A549 (cell line): ENCODE measurements at places on chromosomes 16 and 17.

GRCh38 chr16:74186561-74186971 lies 110.0 kb upstream of the PSMD7 start:
- no peak for DNase-seq

DNA sequence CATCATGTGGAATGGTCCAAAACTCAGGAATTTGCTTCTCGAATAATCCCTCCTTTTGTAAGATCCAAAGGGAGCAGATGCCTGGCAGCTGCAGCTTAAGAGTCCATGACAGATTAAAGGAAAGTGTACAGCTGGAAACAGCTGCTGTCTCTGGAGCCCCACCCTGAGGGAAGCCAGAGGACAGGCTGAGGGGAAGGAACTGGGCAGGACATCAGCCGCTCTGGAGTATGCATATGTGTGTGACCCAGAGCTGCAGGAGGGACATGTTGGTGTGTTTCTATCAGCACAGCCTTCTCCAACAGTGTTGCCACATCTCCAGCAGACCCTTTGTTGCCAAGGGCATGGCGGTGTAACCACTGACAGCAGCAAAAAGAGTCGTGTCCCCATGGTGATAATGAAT lies 46.2 kb downstream of the CYB561 start:
- no peak for DNase-seq

DNA sequence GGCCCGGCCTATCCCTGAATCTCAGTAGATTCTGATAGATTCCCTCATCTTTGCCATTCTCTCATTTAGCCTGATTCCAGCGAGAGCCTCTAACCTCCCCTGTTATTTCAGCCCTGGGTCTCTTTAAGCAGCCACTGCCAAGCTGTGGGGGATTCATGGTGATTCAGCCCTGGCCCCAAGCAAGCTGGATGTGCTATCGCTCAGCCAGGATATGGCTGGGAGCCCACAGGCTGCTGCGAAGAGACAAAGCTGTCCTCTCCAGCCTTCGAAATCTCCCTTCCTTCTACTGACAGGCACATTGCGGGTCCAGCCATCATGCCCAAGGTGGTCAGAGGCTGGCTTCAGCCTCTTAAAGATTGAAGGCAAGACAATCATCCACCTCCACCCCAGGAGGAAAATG lies 394.1 kb downstream of the SOX9 start:
- DNase-seq: no peak

DNA sequence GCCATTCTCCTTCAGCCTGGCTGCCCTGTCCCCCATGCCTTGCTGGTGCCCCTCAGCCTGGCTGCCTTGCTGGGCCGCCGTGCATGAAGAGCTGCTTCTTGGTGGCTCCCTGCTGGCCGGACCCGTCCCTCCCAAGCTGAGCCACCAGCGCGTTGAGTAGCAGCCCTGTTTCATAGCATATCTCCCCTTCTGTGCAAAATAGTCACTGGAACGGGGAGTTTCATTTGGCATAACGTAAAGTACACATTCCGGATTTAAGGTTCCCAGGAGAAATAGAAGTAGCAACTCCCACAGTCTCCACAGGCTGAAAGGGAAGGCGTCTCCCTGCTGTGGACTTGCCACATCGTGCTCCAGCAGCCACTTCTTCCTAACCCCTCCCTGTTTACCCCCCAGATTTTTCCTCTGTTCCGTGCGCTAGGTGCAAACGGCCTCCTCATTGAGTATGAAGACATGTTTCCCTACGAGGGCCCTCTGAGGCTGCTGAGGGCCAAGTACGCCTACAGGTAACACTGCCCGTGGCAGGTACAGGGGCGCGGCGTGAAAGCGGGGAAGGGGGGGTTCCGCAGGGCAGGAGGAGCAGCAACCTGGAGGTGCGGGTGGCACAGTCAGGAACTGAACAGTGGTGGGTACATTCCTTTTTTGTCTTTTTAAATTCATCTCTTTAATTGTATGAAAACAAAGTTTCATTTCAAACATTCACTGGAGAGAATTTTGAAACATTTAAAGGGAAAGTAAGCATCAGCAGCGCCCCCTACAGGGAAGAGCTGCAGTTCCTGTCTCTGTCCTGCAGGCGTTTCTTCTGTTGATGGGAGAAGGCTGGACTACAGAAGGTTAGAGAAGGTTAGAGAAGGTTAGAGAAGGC lies 5.8 kb upstream of the OGFOD3 start:
- peak; percentile 60 for DNase-seq

- peak; percentile 35 for DNase-seq
Measured at GRCh38 chr16:57186872-57187854, 1.0 kb downstream of the RSPRY1 start.

DNA sequence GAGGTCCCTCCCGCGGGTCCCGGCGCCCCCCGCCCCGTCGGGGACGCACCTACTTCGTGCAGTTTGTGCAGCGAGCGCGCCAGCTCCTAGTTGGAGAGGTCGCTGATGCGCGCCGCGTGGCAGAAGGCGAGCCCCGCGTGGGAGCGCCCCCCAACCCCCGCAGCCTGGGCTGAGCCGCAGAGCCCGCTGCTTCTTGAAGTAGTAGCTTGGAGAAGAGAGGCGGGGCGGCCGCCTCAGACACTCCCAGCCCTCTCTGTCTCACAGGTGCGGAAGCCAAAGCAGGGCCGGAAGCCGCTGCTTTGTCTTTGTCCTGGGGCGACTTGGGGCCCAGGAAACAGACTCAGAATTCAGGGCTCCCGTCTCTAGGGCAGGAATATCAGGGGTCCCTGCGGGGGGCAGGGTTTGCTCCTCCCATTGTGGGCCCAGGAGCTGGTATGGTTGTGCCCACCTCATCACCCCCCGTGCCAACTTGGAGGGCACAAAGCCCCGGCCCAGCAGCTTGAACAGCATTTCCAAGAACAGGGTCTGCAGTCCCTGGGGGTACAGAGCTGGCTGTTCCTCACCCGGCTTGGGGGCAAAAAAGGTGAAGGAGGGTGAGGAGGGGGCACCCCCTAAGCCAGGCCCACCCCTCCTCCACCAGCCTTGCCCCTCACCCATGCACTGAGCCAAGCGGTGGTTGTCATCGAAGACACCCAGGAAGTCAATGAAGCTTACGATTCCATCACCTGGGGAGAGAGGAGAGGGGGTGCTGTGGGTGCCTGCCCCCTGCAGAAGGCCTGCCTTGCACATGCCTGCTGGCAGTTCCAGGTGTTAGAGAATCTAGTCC lies 13.5 kb downstream of the SPATA32 start:
- peak; percentile 62 for DNase-seq

DNA sequence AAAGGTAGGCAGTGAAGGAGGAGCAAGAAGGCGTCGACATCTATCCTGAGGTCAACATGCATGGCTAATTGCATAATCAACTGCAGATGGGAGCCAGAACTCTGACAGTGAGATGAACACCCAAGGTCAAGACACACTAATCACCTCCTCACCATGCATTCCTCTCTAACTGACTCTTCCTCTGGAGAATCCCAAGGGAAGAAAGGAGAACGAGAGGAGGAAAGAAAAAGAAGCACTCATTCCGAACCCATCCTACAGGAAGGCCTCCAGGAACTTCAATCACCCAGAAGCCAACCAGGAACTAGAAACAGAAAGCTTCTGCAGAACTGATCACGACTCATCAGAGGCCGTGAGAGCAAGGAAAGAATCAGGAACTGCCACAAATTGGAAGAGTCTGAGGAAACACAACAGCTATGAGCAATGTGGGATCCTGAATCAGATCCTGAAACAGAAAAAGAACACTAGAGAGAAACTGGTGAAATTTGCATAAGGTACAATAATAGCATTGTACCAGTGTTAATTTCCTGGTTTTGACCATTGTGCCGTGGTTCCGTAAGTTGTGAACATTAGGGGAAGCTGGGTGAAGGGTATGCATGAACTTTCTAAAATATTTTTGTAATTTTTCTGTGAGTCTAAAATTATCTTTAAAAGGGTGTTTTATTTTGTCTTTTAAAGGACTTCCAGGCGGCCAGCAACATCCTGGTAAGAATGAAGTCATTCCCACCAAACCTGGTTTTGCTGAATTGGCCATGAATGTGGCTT lies 10.0 kb upstream of the BEAN1 start:
- no peak for DNase-seq

DNA sequence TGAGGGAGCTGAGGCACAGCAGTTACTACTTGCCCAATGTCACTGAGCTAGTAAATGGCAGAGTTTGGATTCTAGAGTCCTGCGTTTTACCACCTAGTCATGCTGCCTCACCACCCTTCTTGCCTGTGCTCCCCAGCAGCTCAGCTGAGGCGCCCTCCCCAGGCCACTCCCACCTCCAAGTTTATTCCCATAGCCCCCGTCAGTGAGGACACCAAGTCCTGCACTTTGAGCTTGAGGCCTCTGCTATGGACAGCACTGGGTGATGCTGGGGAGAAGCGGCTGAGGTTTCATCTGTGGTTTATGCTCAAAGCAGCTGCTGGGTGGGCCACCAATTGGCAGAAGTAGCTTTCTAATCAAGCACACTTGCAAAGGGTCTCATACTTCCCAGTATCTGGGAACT lies 36.7 kb downstream of the TMEM238L start:
- DNase-seq: no peak

DNA sequence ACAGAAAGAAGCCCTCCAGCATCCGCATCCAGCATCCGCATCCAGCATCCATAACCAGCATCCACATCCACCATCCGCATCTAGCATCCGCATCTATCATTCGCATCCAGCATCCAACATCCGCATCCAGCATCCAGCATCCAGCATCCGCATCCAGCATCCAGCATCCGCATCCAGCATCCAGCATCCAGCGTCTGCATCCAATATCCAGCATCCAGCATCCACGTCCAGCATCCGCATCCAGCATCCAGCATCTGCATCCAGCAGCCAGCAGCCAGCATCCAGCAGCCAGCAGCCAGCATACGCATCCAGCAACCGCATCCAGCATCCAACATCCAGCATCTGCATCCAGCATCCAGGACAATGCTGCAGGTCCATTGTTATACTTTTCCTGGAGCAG lies 671.0 kb upstream of the C16orf82 start:
- DNase-seq: no peak

- DNase-seq: no peak
Measured at GRCh38 chr17:42038221-42038973, 12.0 kb downstream of the C17orf113 start.

GRCh38 chr17:43645765-43646481 lies 15.8 kb downstream of the MEOX1 start:
- DNase-seq: no peak

DNA sequence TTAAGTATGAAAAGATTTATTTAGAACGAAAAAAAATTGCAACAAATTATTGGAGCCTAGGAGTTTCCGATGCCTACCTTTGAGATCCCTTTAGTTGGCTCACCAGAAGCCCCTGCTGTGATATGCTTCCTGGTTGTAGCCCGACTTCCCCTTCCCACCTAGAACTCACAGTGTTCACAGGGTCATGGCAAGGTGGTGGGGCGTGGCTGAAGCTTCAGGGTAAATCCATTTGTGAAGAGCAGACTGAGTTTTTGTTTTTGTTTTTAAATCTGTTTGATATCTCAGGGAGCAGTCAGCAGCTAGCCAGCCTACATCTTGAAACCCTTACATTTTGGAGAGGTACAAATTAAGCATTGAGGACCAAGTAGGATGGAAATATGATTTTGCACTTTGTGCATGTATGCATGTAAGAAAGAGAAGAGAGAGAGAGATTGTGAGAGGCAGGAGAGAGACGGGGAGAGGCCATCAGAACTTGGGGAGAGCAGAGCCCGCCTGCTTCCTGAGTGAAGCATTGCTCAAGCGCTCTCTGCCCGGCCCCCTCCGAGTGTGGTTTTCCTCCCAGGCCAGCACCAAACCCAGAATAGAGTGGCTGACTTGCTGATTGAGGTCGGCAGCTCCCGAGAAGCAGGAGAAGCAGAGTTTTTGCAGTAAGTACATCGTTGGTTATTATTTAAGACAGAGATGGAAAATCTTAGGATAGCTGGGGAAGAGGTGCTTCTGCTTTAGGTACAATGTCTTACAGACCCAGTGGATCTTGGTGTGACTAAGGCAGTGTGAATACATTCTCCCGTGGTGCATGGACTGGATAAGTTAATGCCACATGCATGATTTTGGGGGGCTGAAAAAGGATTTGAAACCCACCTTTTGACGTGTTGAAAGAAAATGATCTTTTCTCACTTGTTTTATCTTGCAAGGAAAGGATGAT lies 64.2 kb downstream of the SPECC1 start:
- no peak for DNase-seq

DNA sequence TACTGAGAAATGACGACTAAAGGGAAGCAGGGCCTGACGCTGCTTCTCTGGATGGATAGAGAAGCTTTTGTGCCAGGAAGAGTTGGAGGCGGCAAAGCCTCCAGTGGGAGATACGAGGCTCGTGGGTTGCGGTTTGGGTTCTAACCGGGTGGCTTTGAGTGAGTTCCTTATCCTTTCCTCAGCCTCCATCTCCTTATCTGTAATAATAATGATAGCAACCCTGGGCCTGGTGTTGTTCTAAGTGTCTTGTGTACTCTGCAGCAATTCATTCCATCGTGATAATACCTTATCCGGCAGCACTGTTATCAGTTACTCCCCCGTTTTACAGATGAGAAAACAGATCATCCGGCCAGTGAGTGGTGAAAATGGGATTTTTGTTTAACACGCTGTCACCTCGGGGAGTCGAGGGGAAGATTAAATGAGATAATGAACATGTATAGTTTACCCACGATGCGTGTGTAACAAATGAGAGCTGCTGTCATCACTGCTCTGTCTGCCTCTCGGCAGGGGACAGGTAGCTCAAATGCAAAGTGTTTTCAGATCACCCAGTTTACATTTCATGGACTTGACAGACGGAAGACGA lies 52.0 kb upstream of the LHX1 start:
- DNase-seq: no peak

- DNase-seq: no peak
Measured at GRCh38 chr17:76379646-76380376, 4.6 kb upstream of the SPHK1 start.

- no peak for DNase-seq
Measured at GRCh38 chr17:12680993-12681392, 15.3 kb downstream of the MYOCD start.

- DNase-seq: no peak
Measured at GRCh38 chr16:22397931-22398330, 23.5 kb upstream of the CDR2 start.

- DNase-seq: no peak
Measured at GRCh38 chr17:57622306-57622682, 122.8 kb downstream of the CCDC182 start.

DNA sequence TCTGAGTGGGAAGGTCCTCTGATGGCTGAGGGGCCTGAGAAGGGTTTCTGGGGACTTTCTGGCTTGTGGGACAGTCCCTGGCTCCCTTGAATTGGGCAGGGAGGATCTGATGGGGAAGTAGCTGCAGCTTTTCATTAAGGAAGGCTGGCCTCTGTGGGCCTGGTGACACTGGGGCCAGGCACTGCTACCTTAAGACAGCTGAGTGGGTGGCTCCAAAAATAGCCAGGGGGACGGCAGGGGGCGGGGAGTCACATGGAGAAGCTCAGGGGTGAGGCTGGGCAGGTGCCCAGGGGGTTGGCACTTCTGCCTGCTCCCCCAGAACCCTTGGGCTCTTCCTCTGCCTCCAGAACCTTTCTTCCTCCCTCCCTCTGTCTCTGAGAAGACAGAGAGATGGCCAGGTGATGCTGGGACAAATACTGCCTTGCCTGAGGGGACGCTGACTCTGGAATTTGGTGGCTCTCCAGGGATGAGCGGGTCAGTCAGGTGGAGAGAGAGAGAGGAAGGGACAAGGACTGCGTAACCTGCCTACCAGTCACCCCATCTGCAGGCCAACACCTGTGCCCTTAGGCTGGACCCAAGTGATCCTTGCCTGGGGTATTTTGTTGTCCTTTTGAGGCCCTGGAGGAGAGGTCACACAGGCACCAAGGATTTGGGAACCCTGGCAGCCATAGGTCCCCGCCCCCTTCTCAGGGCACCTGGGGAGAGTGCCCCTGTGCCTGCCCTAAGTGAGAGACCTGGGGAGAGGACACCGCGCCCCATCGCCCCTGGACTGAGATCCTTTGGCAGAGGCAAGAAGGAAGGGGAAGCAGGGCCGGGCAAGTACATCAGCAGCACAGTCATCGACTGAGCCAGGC lies 1.7 kb upstream of the SGCA start:
- DNase-seq: no peak

- no peak for DNase-seq
Measured at GRCh38 chr16:88701581-88702370, 4.4 kb downstream of the RNF166 start.
